ENCODE measurements at places on chromosomes 12 and 14. TPM values are rescaled to one million over a fixed set of nuclear protein-coding genes. Genes with fewer than 3 reads are reported as not detected.

Gene KRT78
- polyA plus RNA-seq: not detected

Gene EIF2S3B
- polyA plus RNA-seq: 0.46 TPM

Gene TCL1A
- 0.71 TPM for polyA plus RNA-seq

Gene C12orf42
- polyA plus RNA-seq: 4.5 TPM

Gene BICDL1
- 3.0 TPM for polyA plus RNA-seq

Gene GALNT9
- polyA plus RNA-seq: not detected

Gene USP15
- 79.1 TPM for polyA plus RNA-seq

Gene GZMH
- 0.63 TPM for polyA plus RNA-seq

Gene ACSS3
- polyA plus RNA-seq: not detected

Gene DIO3
- polyA plus RNA-seq: not detected

Gene COX8C
- not detected for polyA plus RNA-seq

Gene SLC10A1
- polyA plus RNA-seq: not detected

Gene ITGA7
- polyA plus RNA-seq: not detected

Gene RXYLT1
- polyA plus RNA-seq: 13.2 TPM

Gene TAS2R43
- not detected for polyA plus RNA-seq

Gene VDR
- 0.45 TPM for polyA plus RNA-seq

Gene LRRC43
- polyA plus RNA-seq: not detected

Gene PLBD1
- 0.22 TPM for polyA plus RNA-seq

Gene RDH12
- not detected for polyA plus RNA-seq

Gene NFATC4
- not detected for polyA plus RNA-seq

Gene A2M
- polyA plus RNA-seq: 3.2 TPM

Gene GPR68
- 3.0 TPM for polyA plus RNA-seq

Gene GPR137C
- polyA plus RNA-seq: not detected

Gene PLEKHG7
- polyA plus RNA-seq: 0.16 TPM

Gene SERPINA3
- polyA plus RNA-seq: not detected

Gene SERPINA4
- polyA plus RNA-seq: not detected

Gene ANKRD13A
- 66.6 TPM for polyA plus RNA-seq

Gene RNF212B
- not detected for polyA plus RNA-seq

Gene TSPAN19
- not detected for polyA plus RNA-seq

Gene GNB3
- polyA plus RNA-seq: not detected

Gene CEBPE
- 0.35 TPM for polyA plus RNA-seq

Gene TRPV4
- polyA plus RNA-seq: not detected

Gene NYNRIN
- polyA plus RNA-seq: not detected

Gene CFAP73
- polyA plus RNA-seq: not detected

Gene COPS7A
- polyA plus RNA-seq: 48.6 TPM

Gene KCNK13
- polyA plus RNA-seq: not detected

Gene PAPLN
- 0.32 TPM for polyA plus RNA-seq

Gene ST8SIA1
- polyA plus RNA-seq: 3.8 TPM

Gene NRXN3
- not detected for polyA plus RNA-seq

Gene GRIN2B
- polyA plus RNA-seq: 0.01 TPM

Gene VRTN
- polyA plus RNA-seq: not detected

Gene EML5
- 0.46 TPM for polyA plus RNA-seq

Gene BBS10
- 0.92 TPM for polyA plus RNA-seq

Gene FGF23
- not detected for polyA plus RNA-seq

Gene THTPA
- 10.9 TPM for polyA plus RNA-seq

Gene ESYT1
- 690 TPM for polyA plus RNA-seq

Gene KRT71
- not detected for polyA plus RNA-seq

Gene SLC38A4
- polyA plus RNA-seq: not detected

Gene NXPH4
- polyA plus RNA-seq: not detected

Gene HOXC5
- not detected for polyA plus RNA-seq

Gene ENDOU
- not detected for polyA plus RNA-seq

Gene PKP2
- 0.65 TPM for polyA plus RNA-seq

Gene FOXM1
- polyA plus RNA-seq: 0.30 TPM

Gene KDM5A
- polyA plus RNA-seq: 69.8 TPM

Gene OTOGL
- not detected for polyA plus RNA-seq
